ENCODE measurements at places on chromosomes 11 and 22.

GRCh38 chr11:35260342-35260985, 121.5 kb downstream of the CD44 start:
- no peak for DNase-seq

GRCh38 chr22:38505541-38506117, 482 bp downstream of the DDX17 start:
- peak; percentile 61 for DNase-seq

GRCh38 chr11:129968591-129969419, 33.8 kb downstream of the PRDM10 start:
- DNase-seq = no peak

DNA sequence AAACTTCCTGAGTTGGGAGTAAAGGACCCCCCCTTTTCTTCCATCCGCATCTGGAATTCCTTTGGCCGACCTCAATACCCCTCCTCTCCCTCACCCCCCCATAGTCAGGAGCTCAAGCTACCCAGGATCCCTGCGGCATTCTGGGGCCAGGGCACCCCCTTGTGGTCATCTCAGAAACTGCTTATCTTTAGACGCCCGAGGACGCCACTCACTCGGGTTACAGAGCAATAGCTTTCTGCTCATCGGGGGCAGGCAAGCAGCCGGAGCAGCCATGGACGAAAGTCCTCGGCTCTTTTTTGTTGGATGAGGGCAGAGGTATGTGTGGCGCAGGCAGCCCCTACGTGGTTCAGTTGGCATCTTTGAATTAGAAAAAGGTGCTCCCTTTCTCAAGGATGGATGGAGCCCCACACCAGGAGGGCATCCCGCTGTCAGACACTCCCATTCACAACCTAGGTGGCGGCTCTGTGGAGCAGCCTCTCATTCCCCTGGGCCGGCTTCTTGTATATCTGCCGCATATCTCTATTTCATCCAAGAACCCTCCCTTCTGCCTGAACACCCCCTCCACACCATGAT, 2.3 kb downstream of the C1QTNF5 start:
- DNase-seq = peak; percentile 73

DNA sequence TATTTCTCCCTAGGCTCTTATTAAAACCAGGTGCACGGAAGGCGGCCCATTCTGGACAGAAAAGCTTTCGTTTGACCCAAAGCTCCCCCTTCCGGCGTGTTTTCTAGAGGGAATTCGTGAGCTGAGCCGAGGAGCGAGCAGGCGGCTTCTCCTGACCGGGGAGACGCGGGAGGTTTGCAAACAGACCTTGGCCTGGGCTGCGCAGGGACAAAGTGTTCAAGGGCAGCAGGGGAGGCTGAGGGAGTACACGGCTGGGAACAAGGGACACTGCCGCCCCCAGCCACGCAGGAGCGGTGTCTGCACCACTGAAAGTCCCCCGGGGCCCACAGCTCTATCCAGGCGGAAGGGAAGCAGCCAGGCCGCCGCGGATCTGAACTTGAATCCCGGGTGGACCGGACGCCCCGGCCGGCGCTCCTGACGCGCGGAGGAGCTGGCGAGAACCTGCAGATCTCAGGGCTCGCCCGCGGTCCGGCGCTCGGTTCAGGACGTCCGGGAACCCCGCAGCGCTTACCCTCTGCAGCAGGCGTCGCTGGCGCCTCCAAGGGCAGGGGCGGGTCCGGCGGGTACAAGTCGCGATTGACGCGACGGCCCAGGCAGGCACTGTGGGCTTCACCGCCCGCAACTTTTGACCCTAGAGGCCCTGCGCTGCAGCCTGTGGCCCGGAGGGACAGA, 101.9 kb downstream of the WT1 start:
- DNase-seq = peak; percentile 22

GRCh38 chr11:65536412-65537295, 11.8 kb downstream of the SCYL1 start:
- DNase-seq = no peak

DNA sequence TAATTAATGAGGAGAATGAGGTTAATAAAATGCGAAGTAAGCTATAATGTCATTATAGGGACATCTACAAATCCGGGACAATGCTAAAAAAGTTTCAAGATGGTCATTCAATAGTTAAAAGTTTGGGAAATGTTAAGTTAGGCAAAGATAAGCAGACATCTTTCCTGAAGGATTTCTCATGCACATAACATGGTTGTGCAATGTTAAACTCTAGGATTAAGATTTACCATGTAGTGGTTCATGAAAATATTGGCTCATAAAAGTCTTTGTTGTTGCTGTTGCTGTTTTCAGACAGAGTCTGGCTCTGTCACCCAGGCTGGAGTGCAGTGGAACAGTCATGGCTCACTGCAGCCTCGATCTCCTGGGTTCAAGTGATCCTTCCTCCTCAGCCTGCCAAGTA, 751.5 kb upstream of the CCDC179 start:
- no peak for DNase-seq

DNA sequence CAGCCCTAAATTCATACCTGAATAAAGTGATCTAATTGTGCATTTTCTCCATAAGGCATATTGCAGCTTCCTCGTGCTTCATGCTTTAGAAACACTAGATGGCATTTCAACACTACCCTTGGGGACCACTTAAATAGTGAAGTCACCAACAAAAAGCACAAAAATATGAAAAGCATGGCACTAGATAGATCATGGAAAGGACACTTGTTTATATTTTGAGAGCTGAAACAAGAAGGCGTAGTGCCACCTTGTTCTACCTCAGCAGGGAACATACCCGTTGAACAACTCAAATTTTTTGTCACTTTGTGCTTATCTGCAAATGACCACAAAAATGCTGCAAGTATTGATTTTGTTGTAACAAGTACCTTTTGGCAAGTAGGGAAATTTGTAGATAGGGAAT, 8.6 kb downstream of the TBCEL start:
- DNase-seq = no peak

DNA sequence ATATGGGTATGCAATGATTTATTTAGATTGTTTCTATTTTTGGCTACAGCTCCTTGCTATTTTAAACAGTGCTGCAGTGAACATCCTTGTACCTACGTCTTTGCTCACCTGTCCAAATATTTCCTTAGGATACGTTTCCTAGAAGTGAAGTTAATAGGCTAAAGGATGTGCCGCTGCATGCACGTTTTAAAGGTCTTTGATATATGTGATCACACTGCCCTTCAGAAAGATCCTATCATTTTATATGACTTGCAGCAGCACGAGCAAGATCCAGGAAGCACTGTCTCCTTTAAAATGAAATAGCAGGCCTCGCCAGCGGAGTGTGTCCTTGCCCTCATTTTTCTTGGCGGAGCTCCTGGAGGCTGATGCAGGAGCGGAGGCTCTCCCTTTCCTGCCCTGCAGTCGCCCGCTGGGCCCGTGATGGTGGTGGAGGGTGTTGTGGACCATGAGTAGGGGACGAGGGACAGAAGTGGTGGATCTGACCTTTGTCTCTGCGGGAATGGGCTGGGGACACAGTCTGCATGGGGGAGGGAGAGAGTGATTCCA, 19.4 kb downstream of the RPS6KA4 start:
- no peak for DNase-seq

- peak; percentile 53 for DNase-seq
These were observed 59.2 kb downstream of the CACNG2 start for GRCh38 chr22:36644333-36644757.

- no peak for DNase-seq
These were observed 25.8 kb downstream of the NF2 start for GRCh38 chr22:29628996-29629902.

- DNase-seq = no peak
These were observed 241.0 kb downstream of the TENM4 start for GRCh38 chr11:79199729-79200354.

DNA sequence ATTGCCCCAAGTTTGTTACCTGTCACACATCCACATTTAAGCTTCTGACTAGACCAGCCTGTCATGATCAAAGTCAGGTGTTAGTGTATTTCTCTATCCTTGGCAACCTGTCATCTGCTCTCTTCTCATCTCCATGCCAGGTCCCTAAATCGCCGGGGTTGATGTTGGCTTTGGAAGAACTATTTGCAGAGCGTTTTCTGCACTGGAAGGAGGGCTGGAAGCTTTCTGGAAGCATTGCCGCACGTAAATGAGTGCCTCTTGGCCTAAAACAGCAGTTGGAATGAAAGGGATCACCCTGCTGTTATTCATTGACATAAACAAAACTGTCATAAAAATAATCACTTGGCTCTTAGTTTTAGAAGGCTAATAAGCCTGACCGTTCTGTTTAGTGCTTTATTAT, 1.4 kb downstream of the TTC12 start:
- no peak for DNase-seq

GRCh38 chr11:38927993-38928392, 2330.0 kb upstream of the RAG2 start:
- no peak for DNase-seq

- peak; percentile 79 for DNase-seq
These were observed 7.7 kb downstream of the RIN1 start for GRCh38 chr11:66328302-66329144.

GRCh38 chr11:133547808-133548494, 15.7 kb upstream of the OPCML start:
- DNase-seq = no peak

DNA sequence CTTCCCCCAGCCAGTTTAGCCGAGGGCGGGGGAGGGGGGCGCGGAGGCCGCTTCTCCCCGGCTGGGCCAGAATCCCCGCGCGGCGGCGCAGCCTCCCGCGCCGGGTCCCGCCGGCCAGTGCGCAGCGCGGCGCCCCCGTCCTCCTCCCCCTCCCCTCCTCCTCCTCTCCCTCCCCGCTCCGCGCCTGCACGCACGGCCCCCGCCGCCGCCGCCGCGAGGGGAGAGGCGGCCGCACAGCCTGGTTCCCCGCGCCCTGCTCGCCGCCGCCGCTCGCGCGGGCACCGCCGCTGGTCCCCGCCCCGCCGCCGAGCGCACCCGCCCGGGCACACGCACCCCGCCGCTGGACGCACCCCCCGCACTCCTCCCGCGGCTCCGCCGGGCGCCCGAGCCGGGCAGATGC, at the start of gene FLRT1:
Gene FLRT1 (plus strand): TSS at position 356 of the 400 bp plus-strand sequence. CDS start 80,337 bp downstream, outside the sequence.
- no peak for DNase-seq

GRCh38 chr22:32903507-32903906, 102.0 kb downstream of the TIMP3 start:
- no peak for DNase-seq

GRCh38 chr11:7530013-7530640, 16.3 kb downstream of the PPFIBP2 start:
- no peak for DNase-seq

- DNase-seq = no peak
These were observed 80.1 kb downstream of the PACS1 start for GRCh38 chr11:66150140-66150539.

DNA sequence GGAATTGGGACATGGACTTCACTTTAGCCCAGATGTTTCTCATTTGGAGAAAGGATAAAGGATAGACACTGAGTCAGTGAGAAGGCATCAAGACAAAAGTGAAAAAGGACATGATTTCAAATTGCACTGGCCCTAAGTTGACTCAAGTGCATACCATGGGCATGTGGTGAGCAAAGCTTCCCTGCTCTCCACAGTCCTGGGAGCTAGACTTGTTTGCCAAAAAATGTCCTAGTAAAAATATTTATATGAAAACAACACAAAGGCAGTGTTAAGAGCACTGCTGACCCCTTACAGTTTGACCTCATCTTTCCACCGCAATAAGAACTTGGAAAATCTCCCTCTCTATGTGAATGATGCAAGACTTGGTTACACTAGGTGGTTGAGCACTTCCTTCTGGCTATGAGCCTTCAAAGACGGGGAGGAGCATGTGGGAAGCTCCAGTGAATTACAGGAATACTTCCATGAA, 46.5 kb upstream of the FIBIN start:
- no peak for DNase-seq

DNA sequence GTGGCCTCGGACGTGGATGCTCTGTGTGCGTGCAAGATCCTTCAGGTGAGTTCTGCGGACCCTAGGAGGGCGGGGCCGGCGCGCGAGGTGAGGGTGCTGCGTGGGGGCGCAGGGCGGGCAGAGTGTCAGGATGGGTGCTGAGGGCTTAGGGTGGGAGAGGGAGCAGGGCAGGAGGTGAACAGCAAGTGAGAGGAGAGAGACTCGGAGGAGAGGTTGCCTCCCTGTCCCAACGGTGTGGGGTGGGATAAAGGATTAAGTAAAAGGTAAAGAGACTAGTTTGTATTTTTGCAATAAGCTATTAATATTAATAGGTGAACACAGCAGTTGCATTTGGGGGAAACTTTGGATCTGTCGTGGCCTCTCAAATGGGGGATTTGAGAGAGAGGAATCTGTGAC, 451 bp downstream of the CDC45 start:
- DNase-seq = no peak

DNA sequence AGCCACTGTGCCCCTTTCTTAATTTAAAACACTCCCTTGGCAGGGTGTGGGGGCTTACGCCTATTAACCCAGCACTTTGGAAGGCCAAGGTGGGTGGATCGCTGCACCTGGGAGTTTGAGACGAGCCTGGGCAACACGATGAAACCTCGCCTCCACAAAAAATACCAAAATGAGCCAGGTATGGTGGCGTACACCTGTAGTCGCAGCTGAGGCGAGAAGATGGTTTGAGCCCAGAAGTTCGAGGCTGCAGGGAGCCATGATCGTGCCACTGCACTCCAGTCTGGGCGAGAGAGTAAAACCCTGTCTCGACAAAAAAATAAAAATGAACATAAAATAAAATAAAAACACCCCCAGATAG, 45.0 kb downstream of the LINC01488 start:
- DNase-seq = no peak

DNA sequence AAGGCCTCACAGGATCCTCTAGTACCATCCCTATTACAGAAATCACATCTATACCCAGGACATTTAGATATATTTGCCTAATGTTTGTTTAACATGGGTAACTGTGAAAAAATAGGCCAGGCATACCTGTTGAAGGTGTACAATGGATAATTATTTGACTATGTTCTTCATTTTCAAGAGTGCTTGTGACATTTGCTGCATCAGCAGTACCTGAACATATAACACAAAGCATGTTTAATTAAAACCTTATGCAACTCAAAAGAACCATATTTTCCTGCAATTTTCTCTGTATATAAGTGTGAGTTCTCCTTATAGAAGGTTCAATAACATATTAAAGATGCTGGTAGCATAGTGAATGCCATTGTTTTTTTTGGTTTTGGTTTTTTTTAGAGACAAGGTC, 8.5 kb upstream of the CCDC34 start:
- DNase-seq = no peak

GRCh38 chr11:68767672-68768071, 16.4 kb upstream of the TESMIN start:
- DNase-seq = no peak
